ENCODE measurements at places on chromosomes 3 and 15.

- no peak for DNase-seq
Observed at GRCh38 chr15:30953183-30953582, 38.2 kb downstream of the MTMR10 start.

DNA sequence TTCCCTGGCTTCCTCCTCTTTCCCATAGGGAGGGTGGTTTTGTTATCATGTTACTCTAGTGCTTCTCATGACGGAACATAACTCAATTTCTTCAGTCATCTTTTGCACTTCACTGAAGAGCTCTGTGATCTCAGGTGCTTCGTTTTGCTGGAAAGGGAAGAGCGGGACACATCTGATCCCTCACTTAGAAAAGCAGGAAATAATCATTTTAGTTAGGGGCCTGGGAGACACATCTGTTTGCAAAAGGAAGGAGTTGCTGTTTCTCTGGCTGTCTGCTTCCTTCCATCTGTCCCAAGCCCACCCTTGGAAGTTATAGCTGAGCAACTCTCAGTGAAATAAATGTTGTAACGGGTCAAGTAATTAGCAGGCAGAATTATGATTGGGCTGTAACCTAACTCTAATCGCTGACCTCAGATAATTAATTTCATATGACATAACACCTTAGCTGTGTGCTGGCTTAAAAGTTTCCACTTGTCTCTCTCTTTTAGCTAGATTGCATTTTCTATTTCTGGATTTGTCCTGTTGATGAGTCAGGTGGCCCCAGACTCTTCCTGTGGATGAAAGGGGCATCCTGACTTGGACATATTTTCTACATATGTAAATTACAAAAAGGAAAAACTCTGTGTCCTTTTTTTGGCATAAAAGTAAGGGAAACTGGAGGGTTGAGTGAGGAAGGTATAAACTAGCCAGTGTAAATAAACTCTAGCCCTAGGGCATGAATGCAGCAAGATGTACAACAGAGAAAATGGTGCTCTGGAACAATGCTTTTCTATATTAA, 11.0 kb upstream of the FILIP1L start:
- DNase-seq = no peak

GRCh38 chr15:70486451-70487386, 276.6 kb downstream of the UACA start:
- DNase-seq = no peak

DNA sequence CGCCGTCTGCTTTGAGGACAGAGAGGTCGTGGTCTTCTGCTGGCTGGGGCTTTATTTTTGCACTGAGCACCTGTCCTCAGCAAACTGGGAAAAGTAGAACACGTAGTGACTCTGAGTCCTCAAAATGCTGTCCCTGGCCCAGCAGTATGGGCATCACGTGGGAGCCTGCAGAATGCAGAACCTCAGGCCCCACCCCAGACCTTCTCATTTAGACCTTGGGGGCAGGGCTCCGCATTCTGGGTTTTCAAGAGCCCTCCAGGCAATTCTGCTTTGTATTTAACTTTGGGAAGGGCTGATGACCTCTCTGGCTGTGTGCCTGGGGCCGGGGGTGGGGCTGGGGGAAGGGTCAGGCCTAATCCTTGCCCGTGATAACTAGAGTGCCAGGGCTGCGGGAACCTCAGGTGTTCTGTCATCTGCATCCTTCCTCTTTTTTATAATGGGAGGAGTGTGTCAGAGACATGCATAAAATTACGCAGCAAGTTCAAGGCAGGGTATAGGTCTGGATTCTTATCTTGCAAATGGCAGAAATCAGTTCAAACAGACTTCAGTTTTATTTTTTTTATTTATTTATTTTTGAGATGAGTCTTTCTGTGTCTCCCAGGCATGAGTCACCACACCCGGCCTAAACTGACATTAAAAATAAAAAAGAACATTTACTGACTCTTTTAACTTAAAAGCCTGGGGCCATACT, 11.1 kb downstream of the SLC6A6 start:
- DNase-seq = no peak

DNA sequence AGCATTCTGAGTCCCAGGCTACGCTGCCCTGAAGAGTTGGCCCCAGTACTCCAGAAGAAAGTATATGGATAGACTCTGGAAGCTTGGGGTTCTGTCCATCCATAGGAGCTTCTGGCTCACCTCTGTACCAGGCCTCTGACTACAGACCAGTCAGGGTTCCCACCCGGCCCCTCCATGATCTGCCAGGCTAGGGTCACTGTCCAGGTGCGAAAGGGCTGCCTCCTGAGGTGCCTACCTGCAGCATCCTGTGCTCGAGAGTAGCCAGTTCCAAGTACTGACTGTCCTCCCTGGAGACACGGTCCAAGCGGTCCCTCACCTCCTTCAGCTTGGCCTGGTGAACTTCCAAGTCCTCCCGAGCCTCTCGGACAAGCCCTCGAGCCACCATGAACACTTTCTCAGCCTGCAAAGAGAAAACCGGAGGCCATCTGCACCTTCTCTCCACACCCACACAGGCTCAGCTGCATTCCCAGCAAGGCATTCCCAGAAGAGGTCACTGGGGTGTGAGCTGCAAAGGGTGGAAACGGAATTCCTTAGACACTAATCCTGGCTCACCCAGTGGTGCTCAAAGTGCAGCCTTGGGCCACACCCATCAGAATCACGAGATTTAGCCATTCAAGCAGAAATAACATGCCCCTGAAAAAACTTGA, 3.7 kb upstream of the PLXNB1 start:
- no peak for DNase-seq

- no peak for DNase-seq
Observed at GRCh38 chr3:13146643-13147143, 73.5 kb upstream of the IQSEC1 start.

DNA sequence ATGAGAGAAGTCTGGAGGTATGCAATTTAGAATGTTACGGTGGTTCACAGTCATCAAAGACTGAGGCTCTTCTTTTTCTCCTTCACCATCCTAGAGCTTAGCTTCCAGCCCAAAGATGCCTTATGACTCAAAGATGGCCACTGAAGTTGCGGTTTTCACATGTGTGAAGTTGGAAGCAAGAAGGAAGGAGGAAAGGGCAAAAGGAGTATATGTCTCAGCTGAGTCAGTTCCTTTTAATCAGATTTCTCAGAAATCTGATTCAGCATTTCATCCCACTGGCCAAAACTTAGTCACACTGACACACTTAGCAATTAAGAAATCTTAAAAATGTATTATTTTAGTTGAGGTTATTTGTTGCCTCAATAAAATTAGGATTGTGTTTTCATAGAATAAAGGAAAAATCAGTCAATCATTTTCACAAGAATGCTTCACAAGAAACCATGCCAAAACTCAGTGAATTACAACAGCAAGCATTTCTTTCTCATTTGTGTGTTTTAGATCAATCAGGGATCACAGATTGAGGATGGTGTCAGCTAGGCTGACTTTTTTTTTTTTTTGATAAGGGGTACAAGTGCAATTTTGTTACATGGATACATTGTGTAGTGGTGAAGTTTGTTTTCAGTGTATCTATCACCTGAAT, 211.1 kb upstream of the GADL1 start:
- DNase-seq = no peak

GRCh38 chr15:43516185-43516584, 1.2 kb upstream of the MAP1A start:
- DNase-seq = no peak

GRCh38 chr15:33374226-33374914, 63.6 kb downstream of the RYR3 start:
- no peak for DNase-seq

- DNase-seq = no peak
Observed at GRCh38 chr3:108552267-108553159, 36.7 kb downstream of the CIP2A start.

- DNase-seq = peak; percentile 10
Observed at GRCh38 chr15:101024073-101024695, 105.0 kb downstream of the LRRK1 start.

DNA sequence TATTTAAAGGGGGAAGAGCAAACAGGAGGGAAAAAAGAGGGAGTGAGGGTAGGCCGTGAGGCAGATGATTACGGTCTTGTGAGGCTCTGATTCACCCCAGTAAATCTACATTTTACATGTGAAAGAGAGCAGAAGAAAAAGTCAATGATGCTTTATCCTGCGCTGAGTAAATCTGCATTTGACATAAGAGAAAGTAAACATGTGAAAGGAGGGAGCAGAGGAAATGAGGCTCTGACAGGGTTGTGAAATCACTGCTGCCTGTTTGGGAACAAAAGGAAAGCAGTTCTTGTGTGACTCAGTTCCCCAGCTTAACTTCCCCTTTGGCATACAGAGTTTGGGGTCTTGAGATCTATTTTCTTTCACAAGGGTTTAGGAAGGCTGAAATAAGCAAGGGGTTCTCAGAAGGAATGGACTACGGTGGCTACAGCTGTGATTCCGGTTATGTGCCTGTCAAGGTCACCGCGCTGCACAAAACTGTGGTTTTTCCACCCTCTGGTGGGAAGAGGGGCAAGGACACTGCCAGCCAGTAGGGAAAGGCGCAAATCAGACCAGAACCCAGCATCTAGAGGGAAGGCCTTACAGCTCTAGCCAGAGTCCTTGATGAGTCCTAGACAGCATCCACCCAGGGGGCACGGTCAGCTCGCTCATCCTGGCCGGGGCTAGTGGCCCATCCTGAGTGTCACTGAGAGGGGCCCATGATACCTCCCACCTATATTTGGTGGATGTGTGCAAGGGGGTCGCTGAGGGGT, 18.9 kb upstream of the HCN4 start:
- DNase-seq = no peak

- no peak for DNase-seq
Observed at GRCh38 chr15:29853211-29853987, 31.1 kb upstream of the TJP1 start.

DNA sequence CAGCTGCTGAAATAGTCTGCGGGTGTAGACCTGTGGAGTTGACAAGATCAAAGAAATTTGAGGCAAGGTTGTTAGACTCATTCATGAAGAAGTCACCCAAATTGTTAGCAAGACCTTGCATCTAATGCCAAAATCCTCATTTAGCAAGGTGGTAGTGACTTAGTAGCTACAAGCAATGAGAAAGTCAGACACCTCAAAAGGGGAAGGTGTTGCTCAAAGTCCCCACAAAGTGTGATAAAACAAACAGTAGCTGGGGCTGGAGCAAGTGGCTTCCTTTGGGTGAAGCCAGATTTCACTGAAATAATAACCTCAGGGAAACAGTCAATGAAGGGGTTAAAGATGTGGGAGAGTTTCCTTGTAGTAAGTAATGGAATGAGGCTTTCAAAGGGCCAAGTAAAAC, 44.9 kb downstream of the CD86 start:
- DNase-seq = no peak

DNA sequence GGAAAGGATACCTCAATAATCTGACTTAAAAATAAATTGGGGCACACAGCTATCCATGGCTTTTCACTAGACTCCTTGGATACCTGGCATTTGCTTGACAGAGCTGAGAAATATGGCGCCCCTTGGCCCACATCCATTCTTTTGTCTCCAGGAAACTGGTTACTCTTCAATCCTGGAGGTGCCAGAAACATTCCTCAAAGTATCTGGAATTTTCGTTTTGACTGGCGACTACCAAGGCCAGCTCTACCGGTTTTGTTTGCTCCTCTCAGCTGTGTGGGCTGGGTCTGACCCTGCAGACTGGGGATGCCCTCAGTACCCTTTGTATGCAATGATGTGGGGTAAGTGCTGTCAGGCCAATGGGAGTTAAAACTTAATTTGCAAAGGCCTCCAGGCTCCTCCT, 27.0 kb downstream of the KATNBL1 start:
- peak; percentile 50 for DNase-seq

DNA sequence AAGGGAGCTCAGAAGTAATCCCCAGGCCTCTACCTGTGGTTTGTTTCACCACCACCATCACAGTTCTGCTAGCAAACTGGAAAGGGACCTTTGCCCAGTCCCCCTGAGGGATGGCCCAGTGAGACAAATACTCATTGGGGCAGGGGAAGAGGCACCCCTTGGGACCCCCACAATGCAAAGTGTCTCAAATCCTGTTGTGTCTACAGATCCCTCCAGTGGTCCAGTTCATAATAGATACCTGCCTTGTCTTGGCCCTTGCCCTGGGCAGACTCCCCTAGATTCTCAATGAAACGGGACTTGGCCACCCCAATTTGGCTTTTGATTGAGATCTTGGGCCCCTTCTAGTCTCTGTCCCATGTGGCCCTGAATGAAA, 43.8 kb upstream of the RAB6B start:
- peak; percentile 8 for DNase-seq

GRCh38 chr15:85331655-85332285, 48.6 kb upstream of the AKAP13 start:
- no peak for DNase-seq

- peak; percentile 95 for DNase-seq
Observed at GRCh38 chr3:27533718-27534573, 49.8 kb upstream of the SLC4A7 start.

DNA sequence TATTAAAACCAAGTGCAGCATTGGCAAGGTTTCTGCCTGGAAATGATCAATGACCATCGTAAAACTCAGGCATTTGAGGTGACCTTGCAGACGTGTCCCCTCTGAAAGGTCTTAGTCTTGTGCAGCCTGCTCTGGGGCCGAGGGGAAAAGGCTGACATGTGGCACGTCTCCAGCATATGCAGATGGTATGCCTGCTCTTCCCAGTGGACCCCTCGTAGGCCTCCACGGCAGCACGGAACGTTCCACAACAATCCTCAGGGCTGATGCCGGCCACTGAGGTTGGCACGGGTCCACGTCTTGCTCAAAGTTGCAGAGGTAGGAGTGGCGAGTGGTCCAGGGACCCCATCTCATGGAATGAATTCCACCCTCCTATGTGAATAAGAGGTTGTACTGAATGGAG, 247.5 kb upstream of the LYSMD4 start:
- DNase-seq = no peak

- no peak for DNase-seq
Observed at GRCh38 chr3:65660000-65660598, 378.6 kb downstream of the MAGI1 start.

DNA sequence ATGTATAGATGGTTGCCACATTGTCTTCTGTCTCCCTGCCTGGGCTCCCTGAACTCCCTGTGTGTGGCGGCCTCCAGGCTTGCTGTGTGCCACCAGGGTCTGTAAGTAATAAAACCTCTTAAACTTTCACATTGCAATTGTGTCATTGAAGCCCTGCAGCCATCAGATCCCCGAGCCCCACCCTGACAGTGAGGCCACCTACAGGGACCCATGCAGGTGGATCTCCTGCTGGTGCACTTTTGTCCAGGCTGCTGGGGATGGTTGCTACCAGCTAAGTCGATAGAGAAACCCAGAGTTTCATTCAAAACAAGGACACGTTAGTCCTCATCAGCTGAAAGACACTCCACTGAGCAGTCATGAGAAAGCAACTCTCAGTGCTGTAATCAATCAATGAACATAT, 133.6 kb upstream of the PRICKLE2 start:
- DNase-seq = no peak

GRCh38 chr3:71585131-71585530, 1.6 kb upstream of the FOXP1 start:
- DNase-seq = no peak

DNA sequence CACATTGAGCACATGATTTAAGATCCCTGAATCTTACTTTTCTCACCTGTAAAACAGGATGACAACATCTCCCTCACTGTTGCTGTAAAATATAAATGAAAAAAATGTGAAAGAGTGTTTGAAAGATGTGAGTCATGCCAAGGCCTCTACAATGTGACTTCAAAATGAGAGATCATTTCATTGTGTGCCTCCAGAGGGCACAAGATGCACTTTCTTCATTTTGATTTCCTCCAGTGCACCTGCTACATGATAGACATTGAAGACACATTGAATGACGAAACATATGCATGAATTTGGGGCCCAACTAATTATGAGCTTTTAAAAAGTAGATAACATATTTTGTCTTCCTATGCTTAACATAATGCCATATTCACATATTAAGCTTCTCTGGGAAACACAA, 170.3 kb downstream of the MOBP start:
- DNase-seq = no peak

- DNase-seq = peak; percentile 81
Observed at GRCh38 chr3:171028025-171028778, 1.7 kb upstream of the SLC2A2 start.

GRCh38 chr3:113339616-113340244, 101.6 kb downstream of the CFAP44 start:
- peak; percentile 37 for DNase-seq

All from H9 (cell line).